ENCODE measurements at places on chromosomes 16 and 17.
A peak's percentile ranks its signal among the peaks of the same experiment; 100 is the strongest.

GRCh38 chr16:11005611-11005975 lies 61.2 kb downstream of the CLEC16A start:
- no peak for DNase-seq

GRCh38 chr17:7293159-7293558 lies 1.3 kb downstream of the YBX2 start:
- no peak for DNase-seq

- DNase-seq: no peak
These were observed 4.5 kb upstream of the SLC4A1 start for GRCh38 chr17:44272321-44272951.

- no peak for DNase-seq
These were observed 81.3 kb downstream of the HIC1 start for GRCh38 chr17:2136241-2136640.

GRCh38 chr16:81645266-81645694 lies 133.8 kb upstream of the PLCG2 start:
- peak; percentile 88 for DNase-seq

GRCh38 chr16:29757950-29758466 lies 12.2 kb upstream of the C16orf54 start:
- no peak for DNase-seq

- DNase-seq: no peak
These were observed 54.4 kb downstream of the SOX9 start for GRCh38 chr17:72175263-72175662.

- DNase-seq: no peak
These were observed 20.7 kb upstream of the GLG1 start for GRCh38 chr16:74627506-74628220.

GRCh38 chr17:42774066-42774745 lies 957 bp downstream of the VPS25 start:
- DNase-seq: no peak

DNA sequence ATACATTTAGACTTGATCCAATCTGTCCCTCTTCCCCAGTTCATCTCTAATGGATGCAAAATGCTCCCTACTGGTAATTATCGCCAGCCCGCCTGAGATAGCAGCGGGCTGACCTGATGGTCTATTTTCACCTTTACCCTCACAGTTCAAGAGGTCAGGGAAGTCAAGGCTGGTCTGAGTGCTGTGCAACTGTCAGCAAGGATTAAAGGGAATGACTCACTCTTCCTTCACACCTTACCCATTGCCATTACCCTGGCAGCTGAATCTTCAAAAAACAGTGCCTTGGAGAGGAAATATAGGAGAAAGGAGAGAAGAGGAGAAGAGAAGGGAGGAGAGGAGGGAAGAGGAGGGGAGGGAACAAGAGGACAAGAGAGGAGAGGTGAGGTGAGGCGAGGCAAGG lies 36.3 kb downstream of the GRB7 start:
- DNase-seq: no peak

- peak; percentile 59 for DNase-seq
These were observed 57.7 kb downstream of the TBC1D16 start for GRCh38 chr17:79977708-79978547.

DNA sequence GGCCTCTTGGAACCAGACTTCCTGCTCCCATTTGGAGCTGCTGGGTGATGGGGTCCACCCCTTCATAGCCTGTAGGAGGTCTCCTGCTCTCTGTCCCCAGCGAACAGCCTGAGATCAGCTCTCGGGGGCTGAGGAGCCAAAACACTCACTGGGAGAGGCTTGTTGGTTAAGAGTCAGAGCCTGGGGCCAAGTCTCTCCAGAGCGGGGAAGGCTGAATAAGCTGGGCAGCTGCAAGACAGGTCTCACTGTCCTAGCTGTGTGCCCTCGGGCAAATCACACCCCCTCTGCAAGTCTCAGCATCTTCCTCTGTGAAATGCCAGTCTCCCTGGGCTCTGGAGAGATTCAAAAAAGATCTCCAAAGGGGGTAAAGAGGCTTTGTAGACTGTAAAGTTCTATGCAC lies 174.6 kb downstream of the WSCD1 start:
- no peak for DNase-seq

DNA sequence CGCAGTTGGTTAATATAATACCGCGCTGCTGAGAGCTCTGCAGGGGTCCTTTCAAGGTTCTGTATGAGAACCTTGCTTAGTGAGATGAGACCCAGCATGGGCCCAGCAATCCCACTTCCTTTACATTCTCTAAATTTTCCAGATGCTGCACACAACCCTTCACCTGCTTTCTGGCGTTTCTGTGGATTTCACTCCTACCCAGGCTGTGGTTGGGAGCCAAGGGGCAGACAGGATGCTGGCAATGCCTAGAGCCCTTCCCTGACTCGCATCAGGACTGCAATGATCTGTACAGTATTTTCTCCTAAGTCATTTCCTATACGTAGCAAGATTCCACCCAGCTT lies 10.1 kb upstream of the PIPOX start:
- DNase-seq: no peak

DNA sequence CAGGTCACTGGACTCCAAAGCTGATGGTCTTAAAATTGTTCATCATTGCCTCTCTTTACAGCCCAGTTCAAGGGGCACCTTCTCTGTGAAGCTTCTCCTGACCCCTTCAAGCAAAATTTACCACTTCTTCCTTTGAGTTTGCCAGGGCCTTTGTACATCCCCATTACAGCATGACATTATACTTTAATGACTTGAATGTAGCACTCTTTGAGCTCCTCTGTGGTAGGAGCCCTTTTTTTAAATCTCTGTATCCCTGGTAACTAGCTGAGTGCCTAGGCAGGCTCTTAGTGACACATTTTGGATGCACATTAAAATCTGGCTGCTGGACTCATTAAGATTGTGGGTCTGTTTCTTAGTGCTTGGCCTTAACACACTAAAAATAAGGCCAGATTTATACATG lies 412.1 kb downstream of the CA10 start:
- DNase-seq: no peak

DNA sequence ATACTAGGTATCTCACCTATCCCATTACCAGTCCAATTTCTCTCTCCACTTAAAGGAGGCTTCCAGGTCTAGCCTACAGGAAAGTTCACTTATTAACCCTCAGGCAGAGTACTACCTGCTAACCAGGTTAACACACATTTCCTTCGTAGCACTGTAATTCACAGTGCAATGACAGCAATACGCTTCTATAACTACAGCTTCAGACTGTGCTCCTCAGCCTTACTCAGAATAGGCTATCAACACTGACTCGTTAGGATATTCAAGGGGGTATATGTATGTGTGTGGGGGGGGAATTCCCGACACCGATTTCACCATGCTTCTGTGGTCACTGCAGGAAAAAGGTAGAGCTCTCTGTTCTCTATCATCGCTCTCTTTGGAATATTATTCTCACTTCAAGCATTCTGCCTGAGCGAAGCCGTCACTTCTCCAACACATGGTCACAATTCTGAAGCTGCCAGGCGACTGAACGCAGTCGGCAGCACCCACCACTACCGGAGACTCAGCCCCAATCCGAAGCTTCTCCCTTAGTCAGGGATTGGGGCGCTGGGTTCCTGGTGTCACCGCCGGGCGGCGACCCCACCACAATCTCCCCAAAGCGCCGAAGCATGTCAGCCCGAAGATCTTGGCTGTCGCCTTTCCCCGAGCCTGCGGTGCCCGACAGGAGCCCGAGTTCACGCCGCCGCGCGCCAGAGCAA lies 618 bp downstream of the GGA3 start:
- DNase-seq: no peak

GRCh38 chr16:30473231-30474073 lies 910 bp downstream of the ITGAL start:
- no peak for DNase-seq

- no peak for DNase-seq
These were observed 117.1 kb downstream of the TRIM37 start for GRCh38 chr17:58989629-58990028.

DNA sequence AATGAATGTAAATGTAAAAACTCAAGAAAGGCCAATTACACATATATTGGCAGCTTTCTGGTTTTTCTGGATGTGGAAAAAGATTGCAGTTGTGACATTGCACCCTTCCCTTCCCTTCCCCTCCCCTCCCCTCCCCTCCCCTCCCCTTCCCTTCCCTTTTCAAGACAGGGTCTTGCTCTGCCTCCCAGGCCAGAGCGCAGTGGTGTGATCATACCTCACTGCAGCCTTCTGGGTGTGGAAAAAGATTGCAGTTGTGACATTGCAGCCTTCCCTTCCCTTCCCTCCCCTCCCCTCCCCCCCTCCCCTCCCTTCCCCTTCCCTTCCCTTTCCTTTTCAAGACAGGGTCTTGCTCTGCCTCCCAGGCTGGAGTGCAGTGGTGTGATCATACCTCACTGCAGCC lies 41.7 kb downstream of the PIK3R5 start:
- no peak for DNase-seq

GRCh38 chr17:76524598-76525512 lies 12.7 kb downstream of the CYGB start:
- DNase-seq: no peak

- DNase-seq: no peak
These were observed 27.0 kb downstream of the ZSWIM7 start for GRCh38 chr17:15972497-15972951.

GRCh38 chr16:69867784-69868560 lies 83.2 kb upstream of the CLEC18A start:
- no peak for DNase-seq

GRCh38 chr17:49703557-49704277 lies 4.0 kb downstream of the SLC35B1 start:
- peak; percentile 40 for DNase-seq

GRCh38 chr16:84652566-84652965 lies 4.3 kb downstream of the KLHL36 start:
- no peak for DNase-seq

DNA sequence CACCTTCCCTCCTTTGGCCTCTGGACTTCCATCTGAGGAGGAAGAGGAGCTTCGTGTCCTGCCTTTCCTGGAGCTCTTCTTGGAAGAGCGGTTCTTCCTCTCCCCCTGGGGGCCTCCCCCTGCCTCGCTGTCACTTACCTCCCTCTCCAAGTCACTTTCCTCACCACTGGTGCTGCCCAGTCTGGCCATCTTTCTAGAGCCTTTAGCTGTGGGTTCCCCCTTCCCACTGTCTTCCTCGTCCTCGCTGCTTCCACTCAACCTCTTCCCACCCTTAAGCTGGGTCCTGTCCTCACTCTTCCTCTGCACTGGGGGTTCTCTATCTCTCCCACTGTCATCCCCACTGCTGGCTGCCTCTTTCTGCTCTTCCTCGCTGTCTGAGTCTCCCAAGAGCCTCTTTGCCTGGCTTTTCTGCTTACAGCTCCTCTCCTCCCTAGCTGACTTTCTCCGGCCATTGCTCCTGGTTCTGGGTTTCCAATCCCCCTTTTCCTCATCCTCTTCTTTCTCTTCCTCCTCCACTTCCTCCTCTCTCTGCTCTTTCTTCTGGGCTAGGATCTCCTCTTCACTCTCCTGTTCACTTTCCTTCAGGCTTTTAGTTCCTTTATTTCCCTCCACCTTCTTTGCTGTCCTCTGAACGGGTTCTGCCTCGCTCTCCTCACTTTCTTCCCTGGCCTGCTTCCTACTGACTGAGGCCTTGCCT lies 1.4 kb downstream of the HIRIP3 start:
- no peak for DNase-seq

DNA sequence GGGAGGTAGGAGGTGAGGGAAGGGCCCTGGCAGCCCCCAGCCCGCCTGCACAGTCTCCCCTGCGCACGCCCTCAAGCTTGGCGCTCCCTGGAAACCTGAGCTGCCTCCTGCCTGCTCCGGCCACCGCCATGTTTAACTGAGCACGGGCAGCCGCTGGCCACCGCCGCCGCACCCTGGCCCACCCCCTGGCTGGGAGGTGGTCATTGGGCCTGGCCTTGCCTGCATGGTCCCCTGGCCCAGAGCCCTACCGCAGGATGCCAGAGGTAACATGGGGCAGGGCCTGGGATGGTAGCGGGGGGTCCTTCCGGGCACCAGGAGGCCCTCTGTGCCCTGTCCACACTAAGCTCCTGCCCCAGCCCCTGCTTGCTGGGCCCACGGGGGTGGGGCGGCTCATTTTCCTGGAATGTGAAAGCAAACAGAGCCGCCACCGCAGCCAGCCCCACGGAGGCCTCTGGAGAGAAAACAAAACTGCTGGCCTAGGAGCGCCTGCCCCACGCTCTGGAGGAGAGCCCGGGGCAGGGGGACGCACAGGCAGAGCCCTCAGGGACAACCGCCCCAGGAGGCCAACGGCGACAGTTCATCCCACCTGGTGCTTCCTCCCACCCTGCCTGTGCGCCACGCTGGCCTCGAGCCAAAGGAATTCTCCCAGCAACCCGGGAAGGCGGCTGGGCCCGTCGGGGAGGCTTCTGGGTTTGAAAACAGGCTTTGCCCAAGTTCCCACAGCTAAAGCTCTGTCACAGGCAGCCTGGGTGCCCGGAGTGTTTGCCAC lies 8.9 kb downstream of the NHERF2 start:
- peak; percentile 54 for DNase-seq

DNA sequence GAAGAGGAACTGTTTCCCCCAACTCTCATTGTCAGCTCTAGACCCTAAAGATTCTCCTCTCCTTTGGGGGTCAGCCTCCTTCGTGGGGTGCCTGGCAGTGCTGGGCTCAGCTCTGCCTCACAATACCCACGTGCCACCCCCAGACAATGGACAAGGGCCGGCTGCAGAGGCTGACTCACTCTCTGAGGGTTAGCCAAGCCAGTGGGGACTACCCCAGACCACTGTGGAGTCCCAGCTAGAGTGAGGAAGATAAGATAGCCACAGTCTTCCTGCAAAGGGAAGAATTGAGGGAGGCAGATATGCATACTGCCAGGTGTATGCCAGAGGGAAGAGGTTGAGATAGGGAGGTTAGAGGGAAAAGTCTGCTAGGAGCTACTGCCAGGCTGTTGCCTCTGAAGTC lies 13.5 kb upstream of the MTMR4 start:
- peak; percentile 63 for DNase-seq

DNA sequence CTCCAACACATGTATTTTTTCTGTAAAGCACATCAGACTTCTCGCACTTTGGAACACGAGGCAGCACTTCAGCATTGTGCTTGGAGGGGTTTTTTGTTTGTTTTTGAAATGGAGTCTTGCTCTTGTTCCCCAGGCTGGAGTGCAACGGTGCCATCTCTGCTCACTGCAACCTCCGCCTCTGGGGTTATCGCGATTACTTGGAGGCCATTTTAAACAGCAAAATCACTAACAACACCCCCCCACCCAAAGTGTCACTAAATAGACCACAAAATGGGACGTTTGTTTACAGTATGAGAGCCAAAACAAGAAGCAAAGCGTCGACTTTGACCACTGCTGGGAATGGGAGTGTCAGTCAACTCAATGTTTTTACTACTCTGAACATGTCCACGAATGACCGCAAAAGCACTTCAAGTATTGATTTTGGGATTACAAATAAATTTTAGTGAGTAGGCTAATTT lies 9.0 kb upstream of the C16orf87 start:
- DNase-seq: no peak

DNA sequence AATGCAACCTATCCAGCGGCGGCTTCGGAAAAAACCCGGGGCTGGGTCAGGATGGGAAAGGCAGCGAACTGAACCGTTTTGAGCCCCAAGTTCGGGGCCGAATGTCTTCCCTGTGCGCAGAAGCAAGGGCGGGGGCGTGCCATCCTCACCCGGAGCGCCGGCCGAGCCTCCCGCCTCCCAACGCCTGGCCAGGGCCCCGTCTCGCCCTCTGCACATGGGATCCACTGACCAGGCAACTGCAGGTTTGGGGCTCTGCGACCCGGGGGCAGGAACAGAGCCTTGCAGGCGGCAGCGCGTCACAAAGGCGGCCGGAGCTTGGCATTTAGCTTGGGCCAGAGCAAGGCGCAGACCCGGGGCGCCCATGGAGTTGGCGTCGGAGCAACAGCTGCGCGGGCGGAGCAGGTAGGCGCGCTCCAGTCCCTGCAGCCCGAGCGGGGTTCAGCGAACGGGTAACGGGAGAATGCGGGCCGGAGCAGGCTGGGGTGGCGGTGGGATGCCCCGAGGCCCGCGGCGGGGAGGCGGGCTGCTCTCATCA lies at the start of gene FBXO39:
FBXO39 (plus strand) TSS at position 345 of the 535 bp plus-strand sequence. CDS start 3,654 bp downstream, outside the sequence.
- no peak for DNase-seq

GRCh38 chr16:75309899-75310430 lies 58.5 kb upstream of the BCAR1 start:
- no peak for DNase-seq
